ENCODE measurements at places on chromosomes 16 and 17. TPM values are rescaled to one million over a fixed set of nuclear protein-coding genes. Genes with fewer than 3 reads are reported as not detected.

Gene SPATA20
- 42.2 TPM for total RNA-seq

Gene KCNH6
- total RNA-seq, result under 0.01 TPM

Gene LRRC36
- total RNA-seq, result 0.13 TPM

Gene ACBD4
- 3.4 TPM for total RNA-seq

- no peak for DNase-seq
Observed at GRCh38 chr16:66905633-66906539, 12.8 kb downstream of the CDH16 start.

DNA sequence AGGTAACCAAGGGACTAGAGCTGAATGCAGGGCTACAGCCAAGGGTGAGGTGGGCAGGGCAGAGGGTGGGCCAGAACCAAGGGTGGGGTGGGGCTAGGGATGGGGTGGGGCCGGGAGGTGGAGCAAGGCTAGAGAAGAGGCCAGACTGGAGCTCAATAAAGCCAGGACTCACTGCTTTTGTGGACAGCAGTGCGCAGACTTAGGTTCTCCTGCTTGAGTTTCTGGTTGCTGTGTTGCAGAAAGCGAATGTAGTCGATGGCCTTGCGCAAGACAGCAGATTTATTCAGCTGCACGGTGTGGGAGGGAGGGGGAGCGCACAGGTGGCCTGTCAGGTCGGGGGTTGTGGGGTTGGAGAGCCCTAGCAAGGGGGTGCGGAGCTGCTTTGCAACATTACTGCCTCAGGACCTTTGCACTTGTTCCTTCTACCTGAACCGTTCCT, 18.7 kb downstream of the SREBF1 start:
- no peak for DNase-seq

DNA sequence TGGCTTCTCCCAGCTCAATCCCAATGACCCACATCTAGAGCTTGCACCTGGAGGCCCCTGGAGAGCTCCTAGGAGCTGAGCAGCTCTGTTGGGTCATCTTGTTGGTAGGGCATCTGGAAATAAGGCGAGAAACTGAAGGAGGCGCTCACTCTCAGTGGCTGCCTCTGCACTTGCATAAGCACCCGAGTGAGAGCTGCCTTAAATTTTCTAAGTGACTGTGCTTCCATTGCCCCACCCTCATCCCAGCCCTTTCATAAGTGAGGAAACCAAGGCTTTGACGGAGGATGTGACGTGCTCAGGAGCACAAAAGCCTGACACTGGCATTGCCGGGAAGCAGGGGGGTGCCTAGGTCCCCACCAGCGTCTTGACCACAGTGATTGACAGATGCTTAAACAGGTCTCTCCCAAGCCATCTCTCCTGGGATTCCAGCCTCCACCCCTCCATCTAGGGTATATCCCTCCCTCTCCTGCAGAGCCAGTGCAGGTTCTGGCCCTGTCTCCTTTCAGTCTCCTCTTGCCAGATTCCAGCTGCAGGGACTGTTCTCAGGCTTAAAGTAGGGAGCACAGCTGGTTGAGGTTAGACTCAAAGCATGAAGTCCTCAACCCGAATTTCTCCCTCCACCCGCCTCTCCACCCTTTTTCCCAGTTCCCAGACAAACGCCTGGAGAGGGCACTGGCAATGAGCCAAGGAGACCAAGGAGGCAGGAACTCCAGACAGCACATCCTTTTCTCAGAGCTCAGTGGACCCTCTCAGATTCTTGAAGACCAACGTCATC, 113.7 kb downstream of the IRX5 start:
- no peak for DNase-seq

DNA sequence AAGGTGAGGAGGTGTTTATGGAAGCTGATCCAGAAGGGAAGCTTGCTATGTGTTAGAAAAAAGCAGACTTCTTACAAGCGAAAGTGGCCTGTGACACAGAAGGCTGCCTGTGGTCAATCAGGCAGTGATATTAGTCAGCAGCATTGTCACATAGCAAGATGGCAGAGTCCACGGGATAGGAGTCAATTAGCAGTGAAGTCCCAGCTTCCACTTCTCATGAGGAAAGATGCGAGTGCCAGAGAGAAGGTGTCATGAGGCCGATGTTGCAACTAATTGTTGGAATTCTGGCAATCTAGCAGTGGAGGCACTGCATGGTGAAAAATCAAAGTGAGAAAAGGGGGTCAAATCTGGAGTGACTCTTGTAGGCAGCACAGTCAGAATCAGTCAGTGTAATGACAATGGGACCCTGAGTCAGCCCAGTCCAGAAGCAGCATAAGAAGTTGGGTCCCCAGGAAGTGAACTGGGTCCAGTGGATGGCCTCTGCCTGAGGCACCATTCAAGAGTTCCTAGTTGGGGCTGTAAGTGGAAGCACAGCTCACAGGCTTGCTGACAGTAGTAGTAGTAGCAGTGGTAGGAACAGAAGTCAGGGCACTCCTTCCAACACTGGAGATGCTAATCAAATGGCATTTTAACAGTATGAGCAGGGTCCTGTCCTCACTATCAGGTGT, 85.1 kb downstream of the TNFRSF13B start:
- DNase-seq, result no peak

- DNase-seq, result no peak
Observed at GRCh38 chr17:8563981-8564602, 66.4 kb downstream of the MYH10 start.

- no peak for DNase-seq
Observed at GRCh38 chr16:68839831-68840230, 3.5 kb upstream of the TANGO6 start.
